CD8-positive, alpha-beta memory T cell (primary cell): ENCODE measurements at places on chromosomes 3 and 15. TPM values are rescaled to one million over a fixed set of nuclear protein-coding genes. Genes with fewer than 3 reads are reported as not detected.
A peak's percentile ranks its signal among the peaks of the same experiment; 100 is the strongest.

GRCh38 chr3:399647-400046, 203.1 kb downstream of the CHL1 start:
- no peak overlapping the region for H3K4me3 ChIP-seq
- no peak overlapping the region for H3K27ac ChIP-seq
- DNase-seq, result no peak

DNA sequence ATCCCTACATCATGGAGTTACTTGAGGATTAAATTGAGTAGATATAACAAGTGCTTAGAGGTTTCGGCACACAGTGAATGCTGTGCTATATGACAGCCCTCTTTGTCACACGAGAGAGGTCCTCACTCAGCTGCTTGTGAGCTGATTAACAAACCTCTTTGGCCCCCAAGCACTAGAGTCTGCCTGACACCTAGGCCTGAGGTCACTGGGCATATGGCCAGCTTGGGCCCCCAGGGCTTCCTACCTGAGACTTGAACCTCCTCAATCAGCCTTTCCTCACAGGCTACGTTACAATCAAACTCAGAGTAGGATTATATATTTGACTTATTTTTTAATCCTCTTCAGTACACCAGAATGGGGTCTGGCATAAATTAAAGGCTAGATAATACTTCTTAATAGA, 88.8 kb downstream of the WDR72 start:
- H3K27me3 ChIP-seq, result no peaks in the 10 kb centered on the region
- DNase-seq, result no peak
- no peak overlapping the region for H3K27ac ChIP-seq
- H3K4me1 ChIP-seq, result no peaks in the 10 kb centered on the region
- H3K4me3 ChIP-seq, result no peak overlapping the region
- H3K36me3 ChIP-seq, result no peaks in the 10 kb centered on the region

Gene PLAAT1
- not detected for total RNA-seq

GRCh38 chr15:23035964-23036566, 3.3 kb downstream of the TUBGCP5 start:
- DNase-seq, result peak; percentile 23
- no peak overlapping the region for H3K27ac ChIP-seq
- no peak overlapping the region for H3K4me3 ChIP-seq
- no peaks in the 10 kb centered on the region for H3K27me3 ChIP-seq
- no peaks in the 10 kb centered on the region for H3K36me3 ChIP-seq

DNA sequence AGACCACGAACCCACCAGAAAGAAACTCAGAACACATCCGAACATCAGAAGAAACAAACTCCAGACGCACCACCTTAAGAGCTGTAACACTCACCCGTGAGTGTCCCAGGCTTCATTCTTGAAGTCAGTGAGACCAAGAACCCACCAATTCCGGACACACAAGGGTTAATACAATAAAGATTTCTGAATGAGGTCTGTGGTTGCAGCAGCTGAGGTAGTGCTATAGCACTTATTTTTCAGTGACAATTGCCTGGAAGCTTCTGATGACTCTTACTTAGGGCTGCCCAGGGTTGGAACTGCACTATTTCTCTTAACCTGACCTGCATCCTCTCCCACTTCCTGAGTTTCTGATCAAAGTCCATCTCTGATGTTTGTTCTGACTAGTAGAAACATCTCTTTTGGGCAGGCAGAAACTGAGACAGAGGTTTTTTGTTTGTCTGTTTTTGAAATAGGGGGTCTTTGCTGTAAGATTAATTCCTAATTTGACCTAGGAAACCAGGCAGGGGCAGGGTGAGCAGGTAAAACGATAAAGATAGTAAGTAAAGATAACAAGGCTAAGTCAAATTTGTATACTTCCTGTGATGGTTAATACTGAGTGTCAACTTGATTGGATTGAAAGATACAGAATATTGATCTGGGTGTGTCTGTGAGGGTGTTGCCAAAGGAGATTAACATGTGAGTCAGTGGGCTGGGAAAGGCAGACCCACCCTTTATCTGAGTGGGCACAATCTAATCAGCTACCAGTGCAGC, 169.1 kb downstream of the GAP43 start:
- H3K4me1 ChIP-seq, result peaks cover 14% of the 10 kb centered on the region
- peak; percentile 52 for DNase-seq
- peak overlapping the region; percentile 4 for H3K4me3 ChIP-seq
- H3K27me3 ChIP-seq, result no peaks in the 10 kb centered on the region
- no peak overlapping the region for H3K27ac ChIP-seq

Gene PAQR9
- not detected for total RNA-seq

Gene CDHR4
- not detected for total RNA-seq

Gene DIS3L
- 26.5 TPM for total RNA-seq

DNA sequence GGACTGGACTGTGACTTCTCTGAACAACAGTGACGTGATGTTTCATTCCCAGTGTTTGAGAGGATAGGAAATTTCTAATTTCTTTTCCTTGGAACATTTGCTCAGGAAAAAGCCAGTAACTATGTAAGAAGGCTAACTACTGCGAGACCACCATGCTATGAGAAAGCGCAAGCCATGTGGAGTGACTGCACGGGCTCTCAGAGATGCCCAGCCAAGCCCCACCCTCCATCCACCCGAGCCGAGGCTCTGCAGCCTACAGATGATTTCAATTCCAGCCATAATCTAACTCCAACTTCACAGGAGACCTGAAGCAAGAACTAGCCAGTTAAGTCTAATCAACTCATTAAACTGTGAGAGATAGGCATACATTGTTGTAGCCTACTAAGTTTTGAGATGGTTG, 124.3 kb downstream of the GREM1 start:
- no peak overlapping the region for H3K4me3 ChIP-seq
- no peak for DNase-seq
- no peaks in the 10 kb centered on the region for H3K27me3 ChIP-seq
- no peaks in the 10 kb centered on the region for H3K36me3 ChIP-seq

Gene GP5
- total RNA-seq, result 0.42 TPM
